ENCODE measurements at places on chromosomes 3 and 15.

DNA sequence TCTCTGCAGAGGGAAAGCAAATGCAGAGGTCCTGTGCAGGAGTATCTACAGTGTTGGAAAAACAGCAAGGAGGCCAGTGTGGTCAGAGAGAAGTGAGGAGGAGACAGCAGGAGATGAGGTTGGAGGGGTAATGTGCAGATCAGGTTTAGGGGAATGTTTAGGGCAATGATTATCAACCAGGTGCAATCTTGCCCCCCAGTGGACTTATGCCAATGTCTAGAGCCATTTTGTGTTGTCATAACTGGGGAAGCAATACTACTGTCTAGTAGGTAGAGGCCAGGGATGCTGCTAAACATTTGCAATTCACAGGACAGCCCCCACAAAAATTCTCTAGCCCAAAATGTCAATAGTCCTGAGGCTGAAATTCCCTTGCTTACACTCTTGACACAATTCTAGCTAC, 13.1 kb downstream of the CCDC191 start:
- DNase-seq = no peak

DNA sequence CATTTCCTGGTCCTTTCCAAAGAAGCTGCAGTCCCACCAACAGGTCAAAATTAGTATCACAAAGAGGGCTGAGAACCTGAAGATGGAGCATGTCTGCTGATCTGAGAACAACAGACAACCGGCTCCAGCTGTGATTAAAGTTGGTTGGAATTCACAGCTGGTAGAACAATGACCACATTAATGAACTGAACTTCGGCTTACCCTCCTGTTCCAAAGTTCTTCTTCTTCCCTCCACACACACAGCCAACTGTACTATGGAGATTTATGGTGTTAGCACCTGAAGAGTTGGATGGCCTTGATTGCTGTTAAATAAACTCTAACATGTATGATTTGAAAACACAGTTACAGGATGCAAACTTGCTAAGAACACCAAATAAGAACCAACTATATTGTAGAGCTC, 27.4 kb upstream of the ROPN1 start:
- no peak for DNase-seq

DNA sequence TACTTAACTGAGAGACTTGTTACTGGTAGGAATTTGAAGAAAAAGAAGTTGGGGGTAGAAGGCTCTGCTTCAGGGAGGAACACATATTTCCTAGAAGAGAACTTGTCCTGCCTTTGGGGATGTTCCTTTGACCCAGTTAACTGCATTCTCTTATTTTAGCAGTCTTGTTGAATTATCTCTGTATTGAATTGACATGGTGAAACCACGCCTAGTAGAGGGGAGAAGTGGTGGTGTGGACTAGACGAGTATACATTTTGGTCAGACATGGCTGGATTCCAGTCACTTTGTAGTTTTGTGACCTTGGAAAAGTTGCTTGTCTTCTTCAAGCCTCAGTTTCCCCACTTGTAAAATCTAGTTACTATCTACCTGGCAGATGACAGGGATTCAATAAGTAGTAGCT, 87.8 kb downstream of the FNDC3B start:
- DNase-seq = no peak

DNA sequence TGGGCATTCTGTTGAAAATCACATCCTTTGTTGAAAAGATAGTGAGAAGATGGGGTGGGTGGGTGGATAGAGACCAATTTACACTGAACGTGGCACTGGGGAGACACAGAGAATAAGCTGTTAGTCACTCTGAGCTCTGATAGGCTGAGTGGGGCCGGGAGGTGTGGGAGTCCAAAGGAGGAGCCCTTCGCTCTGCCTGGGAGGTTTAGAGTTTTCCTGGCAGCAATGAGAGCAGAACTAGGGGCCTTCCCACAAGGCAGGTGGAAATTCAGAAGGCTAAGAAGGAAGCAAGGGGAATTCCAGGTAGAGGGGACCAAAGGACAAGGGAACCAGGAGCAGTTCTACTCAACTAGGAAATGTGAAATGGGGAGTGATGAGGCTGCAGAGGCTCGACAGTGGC, 272.7 kb downstream of the RPLP1 start:
- DNase-seq = no peak

- DNase-seq = no peak
These were observed 5.1 kb downstream of the CXCR6 start for GRCh38 chr3:45948311-45948781.

GRCh38 chr3:127164615-127165014, 28.3 kb upstream of the PRR23E start:
- no peak for DNase-seq

GRCh38 chr3:194811118-194811517, 125.4 kb downstream of the FAM43A start:
- DNase-seq = no peak

- no peak for DNase-seq
These were observed 782 bp upstream of the BCL6 start for GRCh38 chr3:187746059-187746441.

- DNase-seq = no peak
These were observed 537.8 kb upstream of the ROBO2 start for GRCh38 chr3:76502076-76502475.

DNA sequence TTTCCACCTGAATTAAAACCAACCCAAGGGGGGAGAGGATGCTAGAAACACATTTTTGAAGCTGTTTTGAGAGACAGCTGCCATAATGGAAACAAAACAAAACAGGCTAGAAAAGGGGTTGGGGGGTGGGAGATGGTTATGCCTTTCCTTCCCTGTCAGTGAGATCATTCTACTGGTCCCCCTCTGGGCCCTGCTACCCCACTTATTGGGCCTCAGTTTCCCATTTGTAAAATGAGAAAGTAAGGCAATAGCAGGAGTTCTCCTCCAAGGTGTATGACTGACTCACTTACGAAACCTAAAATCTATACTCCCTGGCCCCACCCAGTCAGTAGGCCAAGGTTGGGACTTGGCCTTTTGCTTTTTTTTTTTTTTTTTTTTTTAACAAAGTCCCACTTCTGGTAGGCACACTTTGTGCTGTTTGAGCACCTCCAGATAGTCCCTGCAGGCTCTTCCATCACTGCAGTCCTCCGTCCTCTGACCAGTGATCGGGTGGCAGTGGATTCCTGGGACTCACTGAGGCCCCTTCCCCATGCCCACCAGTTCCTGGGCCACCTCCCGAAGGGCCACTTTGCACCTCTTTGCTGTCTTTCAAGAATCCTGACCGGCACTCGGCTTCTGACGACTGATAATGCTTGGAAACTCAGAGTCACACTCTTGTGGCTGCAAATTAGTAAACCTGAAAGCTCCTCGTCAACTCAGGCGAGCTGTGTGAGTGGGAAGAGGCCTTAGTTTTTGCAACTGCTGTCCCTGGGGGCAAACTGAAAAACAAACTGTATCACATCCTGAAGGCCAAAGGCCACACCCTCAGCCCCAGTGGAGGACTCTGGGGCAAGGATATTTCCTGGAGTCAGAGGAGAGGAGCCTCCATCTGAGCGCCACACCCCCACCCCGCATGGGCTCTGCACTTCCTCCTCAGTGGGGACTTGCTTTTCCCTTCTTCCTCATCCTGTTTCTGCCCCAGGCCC, 6.7 kb upstream of the PSTPIP1 start:
- DNase-seq = no peak

DNA sequence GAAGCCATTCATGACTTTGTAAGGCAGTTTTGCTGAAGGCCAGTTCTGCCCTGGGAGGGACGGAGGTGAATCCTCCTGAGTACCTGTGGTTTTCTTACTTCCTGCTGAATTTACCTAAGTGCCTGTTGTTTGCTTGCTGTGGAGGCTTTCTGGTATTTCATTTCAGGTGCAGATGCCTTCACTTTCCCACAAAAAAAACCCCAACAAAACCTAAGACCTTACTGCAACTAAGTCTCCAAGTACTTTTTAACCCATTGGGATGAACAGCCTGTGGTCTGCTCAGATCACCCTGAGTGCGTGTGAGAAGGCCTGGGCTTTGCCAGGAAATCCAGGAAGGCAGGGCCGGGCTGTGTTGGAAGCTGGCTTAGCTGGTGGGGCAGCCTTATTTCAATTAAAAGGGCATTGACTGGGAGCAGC, 65.3 kb downstream of the IGF1R start:
- DNase-seq = no peak

DNA sequence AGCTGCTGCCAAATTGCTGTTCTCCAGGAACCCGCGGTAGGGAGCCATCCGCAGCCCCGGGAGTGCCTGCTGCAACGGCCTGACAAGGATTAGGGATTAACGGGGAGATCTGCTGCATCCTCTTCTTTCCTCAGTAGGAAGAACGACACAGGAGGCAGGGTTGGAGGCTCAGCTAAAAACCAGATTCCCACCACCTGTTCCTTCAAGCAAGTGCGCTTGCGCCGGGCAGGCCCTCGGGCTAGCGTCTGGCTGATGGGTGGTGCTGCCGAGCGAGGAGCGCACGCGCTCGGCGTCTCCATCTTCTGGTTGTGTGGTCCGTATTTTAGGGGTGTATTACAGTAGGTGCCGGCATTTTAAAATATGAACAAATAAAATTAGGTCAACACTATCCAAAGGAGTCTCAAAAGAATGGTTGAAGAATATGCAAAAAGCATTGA, 25.4 kb upstream of the SLC25A26 start:
- no peak for DNase-seq

GRCh38 chr3:100521439-100521845, 29.0 kb downstream of the TMEM45A start:
- no peak for DNase-seq

- DNase-seq = no peak
These were observed 574.0 kb downstream of the NAALADL2 start for GRCh38 chr3:175433026-175433674.

DNA sequence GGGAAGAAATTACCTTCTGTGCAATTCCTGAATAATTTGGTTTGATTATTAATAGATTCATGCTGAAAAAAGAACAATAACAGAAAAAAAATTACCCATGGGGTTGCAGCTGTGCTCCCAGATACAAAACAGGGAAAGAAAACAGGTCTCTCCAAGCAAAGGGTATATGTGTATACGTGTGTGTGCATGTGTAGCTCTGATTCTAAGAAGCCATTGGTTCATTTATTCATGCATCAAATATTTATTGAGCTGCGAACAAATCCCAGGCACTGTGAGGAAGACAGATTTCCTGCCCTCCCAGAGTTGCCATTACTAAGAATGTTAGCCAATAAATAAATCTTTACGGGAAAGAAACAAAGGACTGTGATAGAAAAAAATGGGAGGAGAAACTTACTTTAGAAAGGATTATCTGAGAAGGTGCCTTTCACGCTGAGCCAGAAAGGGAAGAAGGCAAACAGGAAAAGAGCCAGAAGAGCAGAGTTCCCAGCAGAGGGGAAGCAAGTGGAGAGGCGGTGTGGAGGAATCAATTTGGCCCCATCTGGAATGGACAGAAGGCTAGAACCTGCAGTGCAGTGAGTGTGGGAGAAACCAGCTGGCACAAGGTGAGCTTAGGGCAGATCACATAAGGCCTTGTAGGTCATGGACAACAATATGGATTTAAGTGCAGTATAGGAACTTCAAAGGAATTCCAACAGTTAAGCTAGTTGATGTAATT, 20.7 kb downstream of the CHL1 start:
- DNase-seq = no peak

GRCh38 chr3:152830245-152830644, 4.7 kb upstream of the P2RY1 start:
- no peak for DNase-seq

GRCh38 chr3:64892671-64893309, 205.0 kb upstream of the ADAMTS9 start:
- no peak for DNase-seq

DNA sequence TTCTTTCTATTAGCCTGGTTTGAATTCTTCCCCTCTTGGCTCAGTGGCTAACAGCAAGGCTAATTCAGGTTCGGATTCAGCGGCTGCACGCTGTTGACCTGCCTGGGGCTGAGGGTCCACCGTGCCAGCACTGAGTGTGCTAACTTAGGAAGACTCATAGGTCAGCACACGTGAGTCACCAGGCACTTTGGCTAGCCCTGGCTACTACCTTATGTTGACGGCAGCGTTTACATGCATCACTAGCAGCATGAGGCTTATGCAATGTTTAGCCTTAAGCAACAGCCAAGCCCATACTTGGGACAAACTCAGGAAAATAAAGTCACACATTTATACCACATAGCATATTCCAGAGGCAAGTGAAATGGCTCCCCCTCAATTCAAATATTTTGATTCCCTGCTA, 137.7 kb downstream of the RAB11A start:
- no peak for DNase-seq

DNA sequence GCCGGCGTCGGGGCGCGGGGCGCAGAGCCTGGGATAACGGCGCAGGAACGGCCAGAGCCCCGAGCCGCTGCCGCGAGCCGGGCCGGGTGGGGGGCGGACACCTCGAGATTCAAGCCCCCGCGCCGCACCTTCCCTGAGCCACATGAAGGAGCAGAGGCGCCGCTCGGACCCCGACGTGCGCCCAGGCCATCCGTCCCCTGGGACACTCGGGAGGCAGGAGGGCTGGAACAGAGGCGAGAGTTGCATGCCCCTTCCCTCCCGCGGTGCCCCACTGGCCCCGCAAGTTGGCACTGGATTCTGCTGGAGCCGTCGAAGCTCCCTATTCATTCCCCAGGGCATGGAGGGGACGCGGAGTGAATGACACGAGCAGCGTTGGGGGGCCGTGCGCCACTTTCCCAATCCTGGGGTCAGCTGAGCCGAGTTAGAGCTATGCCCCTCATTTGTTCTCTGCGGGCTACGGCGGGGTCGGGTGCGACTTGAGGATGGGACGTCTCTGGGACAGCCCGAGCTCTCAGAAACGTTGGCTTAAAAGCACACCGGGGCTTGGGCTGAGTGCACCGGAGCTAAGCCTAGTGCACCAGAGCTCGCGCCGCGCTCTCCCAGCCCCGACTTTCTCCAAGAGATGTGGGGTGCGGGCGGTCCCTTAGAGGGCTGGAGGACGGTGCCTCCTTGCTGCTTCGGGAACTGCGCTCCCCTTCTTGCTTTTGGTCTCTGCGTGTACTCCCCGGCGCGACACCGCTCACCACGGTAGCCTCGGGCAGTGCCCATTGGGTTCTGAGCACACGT, 588 bp downstream of the SLC6A1 start:
- no peak for DNase-seq

GRCh38 chr3:123412076-123412475, 36.8 kb downstream of the ADCY5 start:
- DNase-seq = no peak

DNA sequence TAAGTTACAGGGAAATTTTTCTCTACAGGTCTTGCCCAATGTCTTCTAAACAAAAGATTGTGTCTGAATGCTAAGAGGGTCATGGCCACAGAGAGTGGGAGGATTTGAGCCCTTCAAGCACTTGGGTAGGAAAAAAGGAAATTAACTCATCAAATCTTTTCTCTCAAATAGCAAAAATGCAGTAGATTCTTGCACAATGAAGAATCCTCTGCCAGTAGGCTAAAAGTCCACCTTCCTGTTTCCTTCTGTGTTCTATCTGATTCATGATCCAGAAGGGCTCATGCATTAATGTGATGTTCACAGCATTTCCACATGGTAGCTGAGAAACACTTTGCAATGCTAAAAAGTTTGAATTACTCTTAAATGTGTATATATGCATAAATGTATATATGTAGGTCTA, 177.1 kb downstream of the CD47 start:
- no peak for DNase-seq

DNA sequence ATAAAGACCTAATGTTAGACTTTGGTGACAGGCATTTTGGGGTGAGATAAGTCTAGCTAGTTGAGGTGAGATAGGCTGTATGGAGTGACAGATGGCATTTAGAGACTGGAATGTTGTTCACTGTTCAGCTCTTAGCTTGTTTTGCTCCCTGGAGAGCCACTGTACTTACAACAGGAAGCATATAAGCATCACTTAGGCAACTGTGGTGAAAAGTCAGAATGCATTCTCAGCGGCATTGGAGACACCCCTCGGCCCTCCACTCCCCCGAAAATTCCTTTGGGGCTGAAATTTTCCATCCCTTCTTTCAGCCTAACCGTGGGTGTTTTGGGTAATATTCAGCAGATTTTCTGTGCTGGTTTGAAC, 73.4 kb downstream of the SLCO3A1 start:
- DNase-seq = no peak
